ENCODE measurements at places on chromosomes 11 and 22.

GRCh38 chr11:68524213-68524612 lies 63.7 kb downstream of the PPP6R3 start:
- no peak for DNase-seq

DNA sequence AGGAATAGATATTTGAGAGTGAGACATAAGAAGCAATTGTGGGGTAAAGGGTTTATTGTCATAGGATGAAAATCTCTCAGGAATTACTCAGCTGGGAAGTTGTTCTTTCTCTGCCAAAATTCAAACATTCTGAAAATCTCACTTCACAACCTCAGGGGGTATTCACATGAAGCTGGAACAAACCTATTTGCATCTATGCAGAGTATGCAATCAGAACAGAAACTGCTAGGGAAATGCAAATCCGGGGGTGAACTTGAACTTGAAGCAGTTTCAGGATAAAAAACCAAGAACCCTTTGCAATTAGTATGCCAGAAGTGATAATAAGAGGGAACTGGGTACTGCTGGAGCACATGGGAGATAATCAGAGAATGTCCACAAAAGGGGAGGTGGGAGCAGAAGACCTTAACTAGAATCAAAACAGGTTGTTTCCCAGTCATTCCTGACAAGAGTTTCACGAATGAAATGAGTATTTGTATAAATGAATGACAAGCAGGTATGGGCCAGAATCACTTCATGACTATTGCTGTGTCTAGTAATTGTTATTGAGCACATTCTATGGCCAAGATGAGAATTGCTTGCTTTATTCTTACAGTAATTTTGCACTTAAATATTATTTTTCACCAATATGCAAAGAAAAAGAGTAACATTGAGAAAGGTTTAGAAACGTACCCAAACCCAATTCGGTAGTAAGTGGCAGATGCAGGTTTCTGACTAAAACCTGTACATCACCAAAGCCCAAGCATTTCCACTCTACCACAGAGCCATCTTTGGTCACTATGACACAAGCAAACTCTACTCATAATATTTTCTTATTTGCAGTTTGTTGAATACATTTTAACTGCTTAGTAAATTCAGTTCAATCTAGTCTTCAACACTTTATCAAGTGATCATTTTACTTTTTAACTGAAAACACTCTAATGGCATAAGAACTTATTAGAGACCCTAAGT lies 61.8 kb upstream of the UBASH3B start:
- DNase-seq = no peak

DNA sequence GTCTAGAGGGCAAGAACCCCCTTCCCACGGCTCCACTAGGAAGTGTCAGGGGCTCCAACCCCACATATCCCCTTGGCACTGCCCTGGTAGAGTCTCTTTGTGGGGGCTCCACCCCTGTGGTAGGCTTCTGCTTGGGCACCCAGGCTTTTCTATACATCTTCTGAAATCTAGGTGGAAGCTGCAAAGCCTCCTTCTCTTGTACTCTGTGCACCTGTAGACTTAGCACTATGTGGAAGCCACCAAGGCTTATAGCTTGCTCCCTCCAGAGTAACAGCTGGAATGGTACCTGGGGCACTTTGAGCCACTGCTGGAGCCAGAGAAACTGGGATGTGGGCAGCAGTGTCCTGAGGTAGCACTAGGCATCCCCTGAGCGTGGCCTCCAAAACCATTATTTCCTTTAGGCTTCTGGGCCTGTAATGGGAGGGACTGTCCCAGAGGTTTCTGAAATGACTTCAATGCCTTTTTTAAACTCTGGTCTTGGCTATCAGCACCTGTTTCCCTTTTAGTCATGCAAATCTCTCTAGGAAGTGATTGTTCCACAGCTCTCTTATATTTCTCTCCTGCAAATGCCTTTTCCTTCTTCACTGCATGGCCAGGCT lies 68.4 kb downstream of the TRAF6 start:
- no peak for DNase-seq

DNA sequence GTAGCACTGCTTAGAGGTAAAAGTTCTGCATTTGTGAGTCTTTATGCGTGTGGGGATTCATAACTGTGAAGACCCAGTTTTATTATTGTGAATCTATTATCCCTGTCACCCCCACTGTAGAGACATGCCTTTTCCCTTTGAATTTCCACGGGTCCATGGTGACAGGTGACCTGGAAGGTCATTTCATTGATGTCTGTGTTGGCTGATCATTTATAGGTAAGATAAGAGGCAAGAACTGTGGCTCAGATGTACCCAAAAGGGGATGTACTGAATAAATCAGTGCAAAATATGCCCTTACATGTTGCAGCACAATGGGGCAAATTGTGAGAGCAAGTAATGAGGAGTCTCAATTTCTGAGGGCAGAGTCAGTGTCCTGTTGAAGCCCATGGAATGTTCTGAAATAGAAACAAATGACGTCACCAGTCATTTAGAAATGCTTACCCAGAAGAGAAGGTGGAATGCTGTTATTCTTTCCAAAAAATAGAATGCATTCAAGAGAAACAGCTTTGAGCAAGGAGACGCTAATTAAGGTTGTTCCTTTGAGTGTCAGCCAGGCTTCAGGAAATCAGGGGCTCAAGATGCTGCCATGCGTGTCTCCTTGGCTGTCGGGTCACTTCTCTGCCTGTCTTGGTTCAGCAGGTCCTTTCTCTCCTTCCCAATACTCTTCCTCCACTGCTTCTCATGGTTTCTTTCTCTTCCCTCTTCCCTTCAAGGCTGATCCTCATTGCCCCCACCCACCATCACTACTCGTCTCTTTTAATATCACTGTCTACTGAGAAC lies 118.7 kb upstream of the E2F8 start:
- no peak for DNase-seq

DNA sequence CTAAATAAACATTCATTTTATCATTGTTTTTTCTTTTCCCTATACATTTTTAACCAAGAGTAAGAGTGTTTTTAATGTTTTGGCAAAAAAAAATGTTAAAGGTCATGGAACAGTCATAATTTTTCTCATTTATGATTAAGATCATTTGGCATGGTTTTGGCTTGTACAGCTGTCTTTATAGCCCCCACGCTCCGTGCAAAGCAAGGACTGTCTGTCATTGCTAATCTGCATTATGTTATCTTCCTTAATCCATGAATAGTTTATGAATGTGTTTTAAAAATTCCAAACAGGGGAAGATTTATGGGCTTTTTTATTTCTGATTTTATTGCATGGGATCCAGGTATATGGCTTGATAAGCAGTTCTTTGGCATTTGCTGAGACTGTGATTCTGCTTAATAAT lies 28.1 kb downstream of the PGM2L1 start:
- no peak for DNase-seq

GRCh38 chr11:77207618-77208313 lies 79.7 kb downstream of the MYO7A start:
- no peak for DNase-seq

DNA sequence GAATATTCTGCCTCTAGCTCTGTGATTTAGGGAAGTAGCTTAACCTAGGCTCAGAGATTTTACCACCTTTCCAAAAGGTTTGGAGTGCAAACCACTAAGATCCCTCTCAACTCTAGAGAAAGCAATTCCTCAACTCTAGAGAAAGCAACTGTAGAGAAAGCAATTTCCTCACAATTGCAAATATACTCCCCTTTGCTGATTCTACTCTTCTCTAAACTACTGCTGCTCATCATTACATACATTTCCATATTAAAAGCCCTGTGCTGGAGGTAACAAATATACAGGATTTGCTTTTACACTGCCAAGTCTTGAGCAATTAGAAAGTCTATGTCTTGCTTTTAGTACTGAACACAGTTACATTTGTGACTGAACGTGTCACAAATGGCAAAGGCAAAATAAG lies 48.2 kb downstream of the ALG9 start:
- no peak for DNase-seq

- no peak for DNase-seq
Measured at GRCh38 chr11:120894202-120894985, 129.5 kb upstream of the TBCEL start.

DNA sequence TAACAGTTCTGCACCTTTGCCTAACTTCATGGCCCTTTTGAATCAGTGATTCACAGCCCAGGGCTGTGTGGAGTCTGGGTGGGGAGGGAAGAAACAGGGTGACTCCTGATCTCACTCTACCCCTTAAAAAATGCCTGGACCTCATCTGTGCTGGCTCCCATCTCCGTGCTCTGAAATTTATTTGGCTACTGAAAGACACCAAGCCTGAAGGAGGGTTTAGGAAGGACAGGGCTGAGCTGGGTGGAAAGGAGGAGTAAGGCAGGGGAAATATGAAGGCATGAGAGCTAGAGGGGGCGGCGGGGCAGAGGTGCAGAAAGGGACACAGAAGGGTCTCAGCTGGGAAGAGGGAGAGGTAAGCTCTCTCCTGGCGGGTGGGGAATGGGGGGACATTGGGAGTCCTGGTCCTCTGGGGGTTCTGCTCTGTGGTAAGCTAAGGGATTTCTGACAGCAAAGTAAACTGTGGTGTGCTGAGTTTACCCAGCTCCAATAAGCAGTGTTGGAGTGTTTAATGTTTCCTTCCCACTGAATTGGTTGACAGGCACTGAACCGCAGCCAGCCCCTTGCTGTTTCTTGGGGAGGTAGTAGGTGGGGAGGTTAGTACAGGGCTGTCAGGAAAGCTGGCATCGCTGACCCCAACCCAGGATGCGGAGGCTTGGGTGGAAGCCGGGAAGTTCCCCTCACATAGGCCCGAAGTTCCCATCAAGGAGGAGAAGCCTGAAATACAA lies 71.1 kb downstream of the RPUSD4 start:
- DNase-seq = no peak

DNA sequence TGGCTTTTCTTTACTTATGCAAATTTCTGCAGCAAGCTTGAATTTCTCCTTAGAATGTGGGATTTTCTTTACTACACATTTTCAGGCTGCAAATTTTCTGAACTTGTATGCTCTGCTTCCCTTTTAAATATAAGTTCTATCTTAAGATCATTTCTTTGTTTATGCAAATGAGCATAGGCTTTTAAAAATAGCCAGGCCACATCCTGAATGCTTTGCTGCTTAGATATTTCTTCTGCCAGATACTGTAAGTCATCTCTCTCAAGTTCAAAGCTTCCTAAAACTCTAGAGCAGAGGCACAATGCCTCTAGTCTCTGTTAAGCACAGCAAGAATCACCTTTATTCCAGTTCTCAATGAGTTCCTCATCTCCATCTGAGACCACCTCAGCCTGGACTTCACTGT lies 685.9 kb upstream of the LRRC4C start:
- DNase-seq = no peak

DNA sequence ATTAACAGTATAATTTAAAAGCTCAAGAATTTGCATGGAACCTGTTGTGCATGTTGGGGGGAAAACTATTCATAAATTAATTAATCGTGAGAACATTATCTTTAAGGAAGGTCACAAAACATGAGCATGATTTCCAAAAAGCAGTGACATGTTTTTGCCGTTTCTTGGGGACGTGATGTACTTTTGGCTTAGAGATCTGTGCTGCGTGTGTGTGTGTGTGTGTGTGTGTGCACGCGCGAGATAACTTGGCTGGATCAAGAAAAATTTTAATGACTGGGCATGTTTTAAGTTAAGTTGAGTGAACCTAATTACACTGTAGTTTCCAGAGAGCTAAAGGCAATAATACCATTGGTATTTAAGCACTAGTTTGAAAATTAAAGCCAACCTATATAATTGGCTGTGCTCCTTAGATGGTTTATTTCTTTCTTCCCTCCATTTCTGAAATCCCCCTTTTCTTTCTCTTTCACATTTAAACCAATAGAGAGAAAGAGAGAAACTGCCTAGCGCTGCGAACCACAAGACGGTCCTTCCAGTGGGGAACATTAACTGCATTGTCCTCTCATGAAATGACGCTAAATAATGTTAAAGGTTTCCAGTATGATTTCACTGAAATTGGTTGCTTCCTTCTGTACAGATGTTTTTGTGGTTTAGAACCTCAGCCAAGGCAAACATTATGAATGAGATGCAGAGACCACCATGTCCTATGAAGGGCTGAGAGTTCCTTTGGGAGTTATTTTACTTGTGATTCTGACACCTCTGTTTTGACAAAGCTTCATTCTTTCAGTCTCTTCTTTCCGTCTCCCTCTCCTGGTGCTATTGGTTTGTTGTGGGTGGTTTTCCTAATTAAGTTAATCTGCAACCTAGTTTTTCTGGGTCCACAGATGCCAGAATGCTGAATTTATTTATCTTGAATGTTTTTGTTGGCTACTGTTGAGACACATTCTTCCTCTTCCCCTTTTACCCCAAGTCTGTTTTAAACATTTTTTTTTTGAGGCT lies 51.7 kb downstream of the ZBTB16 start:
- DNase-seq = no peak

GRCh38 chr11:103958475-103959215 lies 77.8 kb upstream of the DDI1 start:
- no peak for DNase-seq

DNA sequence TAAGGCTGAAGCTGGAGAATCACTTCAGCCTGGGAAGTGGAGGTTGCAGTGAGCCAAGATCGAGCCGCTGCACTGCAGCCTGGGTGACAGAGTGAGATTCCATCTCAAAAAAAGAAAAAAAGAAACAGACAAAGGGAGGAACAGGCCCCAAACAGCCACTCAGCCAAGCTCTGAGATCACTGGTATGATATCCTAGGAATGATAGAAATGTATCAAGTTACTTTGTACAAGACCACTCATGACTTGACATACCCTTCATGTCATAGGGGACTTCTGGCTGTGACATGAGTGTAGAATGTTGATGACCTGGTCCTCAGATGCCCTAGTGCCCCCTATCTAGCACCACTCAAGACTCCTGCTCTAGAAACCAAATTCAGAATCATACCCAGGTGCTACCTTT lies 216.5 kb downstream of the NAV2 start:
- DNase-seq = no peak

DNA sequence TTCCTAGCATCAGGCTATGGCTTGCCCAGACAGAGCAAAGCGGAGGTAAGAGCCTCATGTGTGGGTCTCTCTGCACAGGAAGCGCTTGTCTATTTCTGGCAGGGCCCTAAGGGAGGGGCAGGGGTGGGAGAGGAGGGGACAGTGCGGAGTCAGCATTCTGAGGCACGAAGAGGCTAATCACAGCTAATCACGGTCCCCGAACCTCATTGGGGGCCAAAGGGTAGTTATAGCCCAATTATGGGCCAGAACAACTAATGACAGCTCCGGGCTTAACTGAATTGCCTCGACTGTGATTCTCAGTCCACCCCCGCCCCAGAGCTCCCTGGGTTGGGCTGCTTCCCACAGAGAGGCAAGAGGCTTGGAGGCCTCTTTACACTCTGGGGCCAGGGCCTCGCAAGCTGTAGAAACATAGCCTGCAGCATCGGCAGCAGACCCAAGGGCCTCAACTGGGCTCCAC lies 72.7 kb upstream of the PRDM11 start:
- DNase-seq = no peak

DNA sequence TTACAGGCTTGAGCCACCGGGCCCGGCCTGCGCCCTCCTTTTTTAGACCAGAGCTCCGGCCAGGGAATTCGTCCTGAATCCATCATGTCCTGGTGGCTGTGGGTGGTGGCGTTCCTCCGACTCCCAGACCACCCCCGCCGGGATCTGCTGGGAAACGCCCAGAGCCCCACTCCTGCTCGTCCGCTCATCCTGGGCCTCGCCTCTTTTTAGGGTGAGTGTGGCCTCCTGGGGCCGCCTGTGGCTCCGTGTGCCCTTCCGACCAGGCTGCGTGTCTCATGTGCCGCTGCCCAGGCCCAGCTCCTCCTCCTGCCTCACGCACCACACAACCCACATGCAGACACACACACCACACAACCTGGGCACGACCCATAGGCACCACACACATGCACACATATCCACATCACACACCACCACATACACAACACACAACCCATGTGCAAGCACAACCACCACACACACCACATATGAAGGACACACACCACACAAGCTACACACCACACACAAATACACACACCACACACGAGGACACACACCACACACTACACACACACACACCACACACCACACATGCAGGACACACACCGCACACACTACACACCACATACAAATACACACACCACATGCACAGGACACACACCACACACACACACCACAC lies 946.2 kb downstream of the BRD1 start:
- no peak for DNase-seq

Measured in activated CD8-positive, alpha-beta memory T cell treated with anti-CD3 and anti-CD28 coated beads for 1 hour (primary cell).